ENCODE measurements at places on chromosomes 13 and 19. TPM values are rescaled to one million over a fixed set of nuclear protein-coding genes. Genes with fewer than 3 reads are reported as not detected.

The IGSF23 gene
- total RNA-seq = 1.2 TPM

The ATP8B3 gene
- total RNA-seq = 0.93 TPM

The NPAS1 gene
- total RNA-seq = not detected

The NMRK2 gene
- total RNA-seq = not detected

The NKG7 gene
- total RNA-seq = not detected

The PRR36 gene
- total RNA-seq = not detected

The CLEC17A gene
- not detected for total RNA-seq

The SSC5D gene
- 0.74 TPM for total RNA-seq

The FFAR2 gene
- not detected for total RNA-seq

The SOX1 gene
- not detected for total RNA-seq

The RGS9BP gene
- 0.20 TPM for total RNA-seq

The C1QTNF9 gene
- not detected for total RNA-seq

The GADD45GIP1 gene
- 70.1 TPM for total RNA-seq

The RDH8 gene
- total RNA-seq = not detected

The TMEM238 gene
- total RNA-seq = not detected

The ZNF765 gene
- total RNA-seq = 9.0 TPM

The NLRP11 gene
- not detected for total RNA-seq

All from mammary microvascular endothelial cell (primary cell).